ENCODE measurements at places on chromosomes 6 and 20. TPM values are rescaled to one million over a fixed set of nuclear protein-coding genes. Genes with fewer than 3 reads are reported as not detected.

Gene BNIP5
- polyA plus RNA-seq = 0.11 TPM

Gene CDH26
- 0.75 TPM for polyA plus RNA-seq

Gene PRPH2
- 2.3 TPM for polyA plus RNA-seq

Gene ZDHHC14
- polyA plus RNA-seq = 17.9 TPM

Gene TRAPPC3L
- polyA plus RNA-seq = 0.30 TPM

Gene NKAIN4
- 41.3 TPM for polyA plus RNA-seq

Gene NKX2-2
- not detected for polyA plus RNA-seq

Gene TSPO2
- polyA plus RNA-seq = 1.1 TPM

Gene CENPW
- 35.0 TPM for polyA plus RNA-seq

DNA sequence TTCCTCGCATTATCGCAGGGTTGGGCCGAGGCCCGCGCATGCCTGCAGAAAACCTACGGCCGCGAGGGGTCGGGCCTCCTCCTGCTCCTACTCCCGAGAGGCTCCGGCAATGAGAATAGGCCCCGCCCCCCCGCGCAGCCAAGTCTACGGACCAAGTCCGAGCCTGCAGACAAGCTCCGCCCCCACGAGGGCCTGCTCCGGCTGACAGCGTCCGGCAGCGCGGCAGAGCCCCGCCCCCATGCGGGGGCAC, 3.1 kb upstream of the GPSM3 start:
- peak; percentile 100 for DNase-seq

- no peak for DNase-seq
Measured at GRCh38 chr6:37492991-37493660, 6.6 kb downstream of the CCDC167 start.

DNA sequence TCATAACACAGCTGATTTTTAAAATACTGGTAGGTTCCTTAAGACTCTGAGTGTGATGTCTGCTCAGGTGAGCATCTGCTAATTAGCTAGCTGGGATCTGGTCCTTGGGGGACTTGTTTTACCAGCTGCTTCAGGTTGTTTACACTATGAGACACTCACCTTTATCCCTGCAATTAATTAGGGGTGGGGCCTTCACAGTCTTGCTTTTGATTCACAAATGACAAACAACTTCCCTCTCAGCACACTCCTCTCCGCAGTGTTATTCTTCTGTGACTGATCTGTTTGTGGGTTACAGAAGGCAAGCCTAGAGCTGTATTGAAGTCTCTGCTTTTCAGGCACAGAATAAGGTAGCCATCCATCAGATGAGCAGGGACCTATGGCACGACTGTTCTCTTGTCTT, 62.0 kb upstream of the CD83 start:
- no peak for DNase-seq

GRCh38 chr20:62589150-62589498, 53.2 kb upstream of the SLCO4A1 start:
- DNase-seq = no peak

DNA sequence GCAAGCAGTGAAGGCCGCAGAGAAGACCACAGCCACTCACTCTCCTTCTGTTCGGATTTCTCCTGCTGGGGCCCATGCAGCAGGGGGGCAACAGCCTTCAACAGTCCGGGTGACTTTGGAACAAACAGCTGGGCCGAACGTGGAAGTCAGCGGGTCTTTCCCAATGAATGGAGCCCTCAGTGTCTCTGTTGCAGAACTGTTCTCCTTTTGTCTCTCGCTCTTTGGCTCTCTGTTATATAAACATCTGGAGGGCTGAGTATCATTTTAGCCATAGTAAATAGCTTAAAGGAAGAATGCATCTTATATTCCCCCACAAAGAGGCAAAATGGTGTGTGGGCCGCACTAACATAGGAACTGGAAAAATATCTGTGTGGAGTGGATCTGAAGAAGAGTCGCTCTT, 136.7 kb upstream of the RALGAPA2 start:
- DNase-seq = no peak

DNA sequence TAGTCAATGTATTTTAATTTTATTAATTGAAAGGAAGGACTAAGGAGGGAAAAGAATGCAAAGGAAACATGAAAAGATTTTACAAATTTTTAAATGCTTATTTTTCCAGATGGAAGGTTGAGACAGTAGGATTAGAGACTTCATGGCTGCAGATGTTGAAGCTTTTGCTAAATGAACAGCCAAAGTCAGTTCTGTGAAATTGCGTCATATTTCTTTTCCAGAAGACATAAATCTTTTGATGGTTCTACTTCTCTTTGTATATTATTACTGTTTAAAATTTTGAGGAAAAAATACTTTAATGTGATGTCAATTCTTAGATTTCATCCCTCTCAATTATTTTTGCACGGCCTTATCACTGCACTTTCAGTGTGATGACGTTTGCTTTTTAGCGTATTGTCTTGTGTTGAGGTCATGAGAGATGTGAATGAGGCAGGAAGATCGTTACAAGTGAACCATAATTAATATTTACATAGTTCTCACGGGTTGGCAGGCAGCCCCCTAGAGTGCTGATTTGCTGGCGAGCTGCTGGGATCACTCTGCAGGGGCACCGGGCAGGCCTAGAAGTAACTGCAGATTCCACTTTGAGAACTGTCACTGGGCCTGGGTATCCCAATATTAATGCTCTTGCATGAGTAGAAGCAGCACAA, 158.1 kb downstream of the TBXT start:
- DNase-seq = no peak

DNA sequence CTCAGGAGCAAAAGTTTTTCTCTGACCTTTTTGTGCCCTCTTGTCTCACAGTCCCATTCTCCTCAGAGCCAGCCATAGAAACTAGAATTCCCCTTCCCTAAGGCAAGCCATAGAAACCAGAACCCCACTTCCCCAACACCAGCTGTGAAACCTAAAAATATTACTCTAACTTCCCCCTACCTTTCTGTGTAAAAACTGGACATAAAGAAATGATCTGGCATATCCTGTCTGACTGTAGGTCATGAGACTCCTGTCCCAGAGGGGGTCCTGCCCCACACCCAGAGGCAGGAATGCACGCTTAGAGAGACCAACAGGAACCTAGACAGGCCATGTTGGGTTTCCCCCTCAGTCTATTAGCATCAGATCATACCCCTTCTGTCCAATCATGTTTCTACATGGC, 140.6 kb upstream of the SLC22A16 start:
- no peak for DNase-seq

DNA sequence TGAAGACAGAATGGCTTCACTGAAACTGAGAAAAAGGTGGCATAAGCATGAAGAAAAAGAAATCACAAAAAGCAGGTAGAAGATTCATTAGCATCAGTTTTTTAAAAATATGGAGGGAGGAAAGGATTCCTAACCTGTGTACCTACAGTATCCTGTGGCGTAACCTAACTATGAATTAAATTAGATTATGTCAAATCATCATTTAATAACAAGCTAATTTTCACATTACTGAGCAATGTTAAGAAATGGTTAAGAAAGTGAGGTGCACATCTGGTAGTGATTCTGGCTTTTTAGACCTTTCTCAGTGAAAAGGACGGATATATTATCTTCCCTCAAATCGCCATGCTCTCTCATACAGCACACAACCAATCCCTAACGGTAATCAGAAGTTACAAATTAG, 12.5 kb downstream of the CD164 start:
- DNase-seq = no peak

DNA sequence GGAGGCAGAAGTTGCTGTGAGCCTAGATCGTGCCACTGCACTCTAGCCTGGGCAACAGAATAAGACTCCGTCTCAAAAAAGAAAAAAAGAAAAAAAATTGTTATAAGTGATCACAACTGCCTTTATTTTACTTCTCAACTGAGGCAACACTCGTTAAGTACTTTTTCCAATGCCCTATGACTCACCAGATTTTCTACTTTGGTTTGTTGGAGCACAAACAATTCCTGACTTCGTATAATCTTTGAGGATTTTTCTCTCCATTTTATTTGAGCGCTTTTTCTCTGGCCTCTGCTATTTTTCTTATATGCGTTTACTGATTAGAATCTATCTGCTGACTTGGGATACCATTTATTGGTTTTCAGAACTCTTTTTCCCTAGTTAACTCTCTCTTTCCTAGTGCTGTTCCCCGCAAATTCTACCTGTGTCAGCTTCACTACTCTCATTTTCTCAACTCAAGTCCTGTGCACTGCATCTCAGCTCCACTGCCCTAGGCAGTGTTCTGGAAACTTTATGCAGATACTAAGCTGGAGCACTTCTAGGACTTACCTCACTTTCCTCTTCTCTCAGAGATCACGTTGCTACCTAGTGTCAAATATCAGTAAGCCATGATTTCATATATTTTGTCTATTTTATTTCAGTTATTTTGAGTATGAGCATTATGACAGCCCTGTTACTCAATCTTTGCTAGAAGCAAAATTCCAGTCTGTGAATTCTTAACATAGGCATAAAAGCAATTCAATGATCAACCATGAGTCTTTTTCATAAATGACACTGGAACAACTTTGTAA, 1120.1 kb upstream of the CITED2 start:
- DNase-seq = no peak

DNA sequence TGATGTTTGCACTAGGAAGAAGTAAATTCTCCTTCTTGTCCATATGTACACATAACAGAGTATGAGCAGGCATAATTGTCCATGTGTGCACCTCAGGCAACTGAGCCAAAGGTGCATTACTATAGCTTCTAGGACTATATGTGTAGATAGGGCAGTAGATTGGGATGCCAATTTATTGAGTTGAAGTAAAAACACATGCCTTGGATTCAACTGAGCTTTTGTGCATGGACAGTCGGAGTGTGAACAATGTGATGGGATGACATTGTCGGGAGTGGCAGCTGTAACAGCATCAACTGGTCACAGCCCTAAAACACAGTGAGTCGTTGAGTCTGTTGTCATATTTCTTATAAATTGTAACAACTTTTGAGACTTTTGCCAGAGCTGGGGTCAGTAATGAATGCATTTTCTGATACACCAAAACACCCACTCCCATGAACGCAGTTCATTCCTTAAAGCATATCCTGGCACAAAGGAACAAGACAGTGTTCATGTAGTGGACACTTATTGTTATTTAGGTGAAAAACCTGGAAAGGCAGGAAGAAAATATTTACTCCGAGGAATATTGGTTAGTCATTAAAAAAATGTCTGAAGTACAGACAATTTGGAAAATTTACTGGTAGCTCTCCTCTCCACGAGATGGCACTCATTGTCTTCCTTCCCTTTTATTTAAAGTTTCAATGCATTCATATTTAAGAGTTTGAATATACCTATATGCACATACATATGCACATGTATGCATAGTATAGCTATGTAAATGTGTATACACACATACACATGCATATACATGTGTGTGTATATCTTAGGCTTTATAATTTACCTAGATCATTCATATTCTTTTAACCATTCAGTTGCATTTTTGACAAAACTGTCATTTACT, 302.0 kb upstream of the STXBP5 start:
- DNase-seq = no peak

- no peak for DNase-seq
Measured at GRCh38 chr6:110944681-110945151, 13.8 kb upstream of the GTF3C6 start.

DNA sequence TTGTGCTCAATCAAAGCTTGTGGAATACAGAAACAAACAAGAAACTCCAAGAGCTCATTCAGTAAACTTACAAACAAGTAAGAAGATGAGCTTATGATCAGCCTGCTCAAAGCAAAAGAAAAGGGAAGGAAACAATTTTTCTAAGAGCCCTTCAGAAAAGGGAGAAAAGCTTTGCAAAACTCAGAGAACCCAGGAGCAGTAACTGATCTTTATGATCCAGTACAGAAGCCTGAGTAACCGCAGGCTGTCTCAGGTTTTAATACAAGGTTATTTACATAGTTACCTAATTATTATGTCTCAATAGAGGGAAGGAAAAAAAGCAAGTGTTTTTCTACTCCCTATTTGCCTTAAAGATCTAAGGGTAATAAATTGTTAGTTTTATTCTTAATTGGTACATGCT, 226.5 kb downstream of the MAFB start:
- no peak for DNase-seq

GRCh38 chr6:4774296-4774695, 1.9 kb upstream of the CDYL start:
- no peak for DNase-seq

DNA sequence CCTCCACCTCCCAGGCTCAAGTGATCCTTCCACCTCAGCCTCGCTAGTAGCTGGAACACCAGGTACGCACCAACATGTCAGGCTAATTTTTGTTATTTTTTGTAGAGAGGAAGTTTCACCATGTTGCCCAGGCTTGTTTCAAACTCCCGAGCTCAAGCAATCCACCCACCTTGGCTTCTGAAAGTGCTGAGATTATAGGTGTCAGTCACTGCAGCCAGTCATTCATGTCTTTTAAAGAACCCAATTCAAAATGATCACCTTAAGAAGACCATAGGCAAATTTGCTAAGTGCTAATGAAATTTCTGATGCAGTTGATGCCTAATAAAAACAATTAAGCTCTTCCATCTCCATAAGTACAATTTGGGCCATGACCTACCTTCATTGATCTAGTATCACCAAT, 2.6 kb upstream of the VNN2 start:
- DNase-seq = no peak

- no peak for DNase-seq
Measured at GRCh38 chr20:40942006-40942405, 86.6 kb upstream of the TOP1 start.

- no peak for DNase-seq
Measured at GRCh38 chr6:46128476-46128875, 1.3 kb upstream of the ENPP4 start.

DNA sequence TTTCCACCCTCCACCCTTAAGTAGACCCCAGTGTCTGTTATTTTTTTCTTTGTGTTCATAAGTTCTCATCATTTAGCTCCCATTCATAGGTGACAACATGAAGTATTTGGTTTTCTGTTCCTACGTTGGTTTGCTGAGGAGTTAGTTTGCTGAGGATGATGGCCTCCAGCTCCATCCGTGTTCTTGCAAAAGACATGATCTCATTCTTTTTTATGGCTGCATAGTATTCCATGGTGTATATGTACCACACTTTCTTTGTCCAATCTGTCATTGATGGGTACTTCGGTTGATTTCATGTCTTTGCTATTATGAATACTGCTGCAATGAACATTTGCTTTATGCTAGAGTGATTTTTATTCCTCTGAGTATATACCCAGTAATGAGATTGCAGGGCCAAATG, 301.2 kb downstream of the ADGRG6 start:
- no peak for DNase-seq

DNA sequence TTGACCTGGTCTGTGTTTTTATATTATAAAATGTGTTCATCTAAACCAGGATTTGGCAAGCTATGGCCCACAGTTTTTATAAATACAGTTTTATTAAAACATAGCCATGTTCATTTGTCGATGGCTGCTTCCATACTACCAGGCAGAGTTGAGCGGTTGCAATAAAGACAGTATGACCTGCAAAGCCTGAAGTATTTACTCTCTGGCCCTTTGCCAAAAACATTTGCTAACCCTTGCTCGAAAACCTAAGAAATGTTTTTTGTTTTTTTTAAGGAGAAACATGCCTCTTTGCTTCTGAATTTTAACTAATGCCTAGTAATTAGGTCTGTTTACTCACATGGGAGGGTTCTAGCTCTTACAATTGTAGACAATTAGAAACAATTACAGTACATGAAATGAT, 67.4 kb upstream of the SMIM28 start:
- peak; percentile 14 for DNase-seq

GRCh38 chr6:136012198-136012887, 160.8 kb downstream of the PDE7B start:
- no peak for DNase-seq

All from renal cortex interstitium (tissue), 15 donors.